ENCODE measurements at places on chromosomes 3 and 15.

GRCh38 chr3:29581311-29581710, 300.4 kb downstream of the RBMS3 start:
- no peak for DNase-seq

- no peak for DNase-seq
These were observed 11.4 kb downstream of the TIPARP start for GRCh38 chr3:156685752-156686151.

- DNase-seq, result no peak
These were observed 167.7 kb upstream of the NECTIN3 start for GRCh38 chr3:110903771-110904519.

- no peak for DNase-seq
These were observed 20.7 kb downstream of the ZBTB38 start for GRCh38 chr3:141388823-141389621.

GRCh38 chr15:92845126-92845508, 55.0 kb upstream of the CHD2 start:
- peak; percentile 90 for DNase-seq

DNA sequence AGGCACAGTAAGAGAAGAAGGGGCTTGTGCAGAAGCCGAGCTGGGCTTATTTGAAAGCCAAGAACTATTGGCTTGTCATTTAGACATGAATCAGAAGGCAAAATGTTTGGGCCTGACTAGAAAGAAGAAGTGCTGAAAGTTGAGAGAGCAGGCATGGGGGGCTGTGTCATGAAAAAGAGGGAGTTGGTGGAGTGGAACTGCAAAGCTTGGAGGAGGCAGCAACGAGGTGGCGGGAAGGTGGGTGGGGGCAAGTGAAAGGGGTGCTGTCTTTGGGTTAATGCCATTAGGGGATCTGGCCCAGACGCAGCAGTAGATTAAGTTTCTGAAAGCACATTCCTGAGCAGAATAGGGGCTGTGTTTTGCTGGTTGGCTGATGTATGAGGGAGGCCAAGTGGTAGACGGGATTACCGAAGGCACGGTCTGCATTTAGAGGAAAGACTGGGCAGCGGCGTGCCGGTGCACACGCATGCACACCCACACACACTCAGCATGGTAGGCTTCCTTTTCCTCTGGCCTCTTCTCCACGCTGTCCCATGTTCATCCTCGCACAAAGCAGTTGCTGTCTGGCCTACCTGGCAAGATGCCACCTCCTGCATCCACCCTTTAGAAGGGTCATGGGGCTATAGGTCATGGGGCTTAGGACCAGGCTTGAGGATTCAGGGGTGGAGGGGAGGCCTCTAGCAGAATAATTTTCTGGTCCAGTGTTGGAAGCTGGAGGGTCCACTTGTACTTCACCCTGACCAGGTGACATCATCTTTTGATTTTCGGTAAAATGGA, 43.0 kb downstream of the BOC start:
- peak; percentile 19 for DNase-seq

- no peak for DNase-seq
These were observed 3.9 kb downstream of the GRK7 start for GRCh38 chr3:141767066-141767465.

DNA sequence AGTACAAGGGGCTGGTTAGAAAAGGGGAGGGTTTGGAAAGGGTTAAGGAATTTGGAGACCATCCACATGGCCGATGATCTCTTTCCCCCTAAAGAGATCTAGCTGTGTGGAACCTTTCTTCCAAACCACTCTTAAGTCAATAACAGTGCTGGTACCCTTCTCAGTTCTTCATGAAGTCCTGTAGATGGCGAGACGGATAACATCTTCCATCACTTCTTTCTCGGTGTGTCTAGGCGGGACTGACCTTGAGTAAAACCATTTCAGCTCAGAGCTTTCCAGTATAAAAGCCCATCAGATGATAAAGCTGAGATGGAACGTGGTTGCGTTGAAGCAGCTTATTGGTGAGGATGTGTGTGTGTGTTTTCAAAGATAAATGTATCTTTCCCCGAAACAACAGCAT, 151.5 kb upstream of the BHLHE40 start:
- DNase-seq, result no peak

DNA sequence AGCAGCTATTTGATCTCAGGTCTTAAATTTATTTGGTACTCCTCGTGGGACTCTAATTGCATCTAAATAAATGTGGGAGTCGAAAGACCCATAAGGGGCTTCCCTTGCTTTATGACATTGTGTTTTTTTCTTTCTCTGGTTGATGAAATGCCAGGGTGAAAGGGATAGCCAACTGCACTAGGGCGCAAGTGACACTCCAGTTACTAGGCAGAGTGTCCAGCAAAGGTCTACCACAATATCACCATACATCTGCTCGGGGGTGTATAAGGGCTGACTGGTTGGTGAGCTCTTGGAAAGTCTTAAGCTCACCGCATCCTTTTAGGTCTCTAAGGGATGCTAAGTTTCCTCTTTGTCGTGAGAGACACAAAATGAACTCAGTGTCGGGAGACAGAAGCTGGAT, 54.0 kb downstream of the PGBD4 start:
- DNase-seq, result no peak

GRCh38 chr15:59208613-59209249, 2.1 kb downstream of the LDHAL6B start:
- no peak for DNase-seq

GRCh38 chr3:52498137-52499054, 3.3 kb downstream of the STAB1 start:
- peak; percentile 96 for DNase-seq

- DNase-seq, result no peak
These were observed 304.8 kb downstream of the LPP start for GRCh38 chr3:188458756-188459155.

DNA sequence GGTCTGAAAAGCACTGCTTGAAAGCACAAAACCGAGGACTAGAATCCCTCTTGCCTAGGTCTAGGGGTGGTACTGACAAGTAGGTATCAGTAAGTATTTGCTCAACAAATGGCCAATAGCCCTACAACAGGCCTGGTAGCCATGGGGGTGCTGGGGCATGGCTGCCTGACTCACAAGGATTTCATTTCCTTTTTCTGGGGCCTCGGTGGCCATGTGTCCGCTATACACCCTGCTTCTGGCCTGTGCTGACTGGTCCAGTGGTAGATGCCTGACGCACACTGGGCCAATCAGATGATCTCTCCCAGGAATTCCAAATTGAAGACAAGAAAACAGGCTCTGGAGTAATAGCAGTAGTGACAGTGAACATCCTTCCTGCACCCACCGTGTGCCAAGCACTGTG, 29.4 kb downstream of the MELTF start:
- no peak for DNase-seq

- DNase-seq, result no peak
These were observed 57.0 kb upstream of the GPR149 start for GRCh38 chr3:154486949-154487348.

DNA sequence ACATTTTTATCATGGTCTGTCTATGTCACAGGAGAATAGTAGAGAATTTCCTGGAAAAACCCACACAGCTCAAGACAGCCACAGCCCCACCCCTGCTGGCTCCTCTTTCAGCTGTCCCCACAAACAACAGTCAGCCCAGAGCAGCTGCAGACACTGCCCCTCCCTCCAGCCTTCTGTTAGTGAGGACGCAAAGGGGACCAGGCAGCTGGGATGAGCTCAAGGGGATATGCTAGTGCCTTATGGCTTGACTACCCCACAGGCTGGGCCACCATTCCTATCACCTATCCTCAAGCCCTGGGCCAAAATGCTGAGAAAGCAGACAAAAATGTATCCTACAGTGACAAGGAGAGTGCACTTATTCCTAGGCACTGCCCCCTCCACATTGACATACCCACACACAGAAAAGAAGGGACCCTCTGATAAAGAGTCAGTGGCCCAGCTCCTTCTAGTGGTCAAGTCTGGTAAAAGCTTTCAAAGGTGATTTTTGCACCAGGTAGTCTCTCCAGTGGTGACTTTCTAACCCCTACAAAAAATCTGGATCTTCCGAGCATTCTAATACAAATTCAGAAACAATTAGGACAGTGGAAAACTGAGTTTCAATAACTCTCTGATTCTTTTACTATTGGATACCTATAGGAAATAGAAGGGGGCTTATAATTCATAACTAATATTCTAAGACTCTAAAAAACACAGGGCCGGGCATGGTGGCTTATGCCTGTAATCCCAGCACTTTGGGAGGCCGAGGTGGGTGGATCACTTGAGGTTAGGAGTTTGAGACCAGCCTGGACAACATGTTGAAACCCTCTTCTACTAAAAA, 3.0 kb upstream of the MAP1A start:
- DNase-seq, result no peak

- no peak for DNase-seq
These were observed 156.3 kb upstream of the STRIT1 start for GRCh38 chr3:155449613-155450267.

GRCh38 chr15:32646291-32646690, 4.8 kb downstream of the SCG5 start:
- DNase-seq, result no peak

GRCh38 chr3:194130807-194131589, 5.0 kb upstream of the HES1 start:
- DNase-seq, result no peak

DNA sequence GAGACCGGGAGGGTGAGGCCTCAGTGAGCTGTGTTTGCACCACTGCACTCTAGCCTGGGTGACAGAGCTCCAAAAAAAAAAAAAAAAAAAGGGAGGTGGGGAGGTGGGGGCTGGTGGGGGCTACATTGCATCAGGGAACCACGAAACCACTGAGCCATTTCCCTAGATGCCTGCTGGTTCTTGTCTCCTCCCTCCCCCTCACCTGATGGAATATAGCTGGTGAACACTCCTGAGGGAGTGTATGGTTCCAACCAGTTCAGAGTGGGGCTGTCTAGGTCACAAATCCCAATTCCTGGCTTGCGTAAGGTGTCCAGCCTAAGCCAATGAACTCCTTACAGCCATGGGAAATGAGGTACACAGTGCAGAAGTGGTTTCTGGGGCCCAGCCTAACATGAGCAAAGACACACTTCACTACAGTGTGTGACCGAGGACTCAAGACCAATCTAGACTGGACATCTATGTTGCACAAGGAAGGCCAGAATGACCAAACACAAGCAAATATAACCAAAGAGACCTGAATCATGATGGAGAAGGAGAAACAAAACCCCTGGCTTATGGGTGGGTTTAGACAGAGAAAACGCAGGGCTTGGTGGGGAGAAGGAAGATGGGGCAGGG, 39.1 kb upstream of the OSBPL11 start:
- no peak for DNase-seq

GRCh38 chr3:151431940-151432339, 28.9 kb downstream of the IGSF10 start:
- no peak for DNase-seq

All from Kasumi-1 (cell line).